ENCODE measurements at places on chromosomes 16 and 17. TPM values are rescaled to one million over a fixed set of nuclear protein-coding genes. Genes with fewer than 3 reads are reported as not detected.

GRCh38 chr16:80107900-80108299 lies 432.9 kb upstream of the DYNLRB2 start:
- DNase-seq = no peak

DNA sequence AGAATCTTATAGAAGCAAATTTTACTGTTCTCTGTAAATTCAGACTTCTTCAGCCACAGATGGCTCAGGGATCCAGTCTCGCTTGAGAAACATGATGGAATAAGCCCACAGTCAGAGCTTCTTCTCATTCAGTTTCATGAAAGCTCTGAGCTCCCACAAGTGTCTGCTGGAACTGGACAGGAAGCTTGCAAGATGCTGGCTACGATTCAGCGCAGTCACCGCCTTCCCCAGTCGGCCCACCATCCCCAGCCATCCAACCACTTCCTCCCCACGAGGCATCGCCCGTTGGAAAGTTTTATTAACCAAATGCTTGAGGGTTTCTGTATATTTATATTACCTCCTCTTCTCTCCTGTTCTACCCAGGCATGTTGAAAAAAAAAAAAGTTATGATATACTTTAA lies 171.7 kb downstream of the ZFHX3 start:
- DNase-seq = peak; percentile 72

- DNase-seq = peak; percentile 70
Measured at GRCh38 chr17:82734987-82735866, at the start of gene FN3K. Gene FN3K, plus strand, starts transcription at chr17:82735615. Its CDS starts 22 bp downstream, at chr17:82735637.

- no peak for DNase-seq
Measured at GRCh38 chr17:2271985-2272702, 31.4 kb downstream of the SMG6 start.

DNA sequence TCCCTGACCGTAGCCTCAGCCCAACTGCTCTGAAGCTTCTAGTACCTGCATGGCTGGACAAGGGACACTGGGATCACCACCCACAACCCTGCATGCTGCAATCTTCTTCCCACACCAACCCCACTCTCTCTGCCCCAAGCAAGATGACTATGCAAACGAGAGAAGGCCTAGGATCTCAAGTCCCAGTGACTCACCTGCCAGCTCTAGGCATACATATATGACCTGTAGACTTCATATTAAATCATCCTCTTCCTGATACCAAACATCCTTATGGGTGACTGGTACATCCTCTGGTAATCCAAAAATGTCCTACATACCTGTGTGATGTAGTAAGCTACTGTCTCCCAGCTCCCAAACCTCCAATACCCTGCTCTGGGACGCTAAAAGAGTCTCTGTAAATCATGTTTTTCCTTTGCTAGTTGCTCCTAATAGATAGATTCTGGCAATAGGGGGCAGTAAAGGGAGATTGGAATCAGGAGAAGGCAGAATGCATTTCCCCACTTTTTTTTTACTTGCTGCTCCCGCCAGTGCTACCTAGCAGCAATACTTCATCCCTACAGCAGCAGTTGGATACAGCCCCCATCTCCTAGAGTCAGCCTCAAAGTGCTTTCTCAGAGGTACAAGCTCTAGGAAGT lies 43.4 kb upstream of the SOX9 start:
- no peak for DNase-seq

DNA sequence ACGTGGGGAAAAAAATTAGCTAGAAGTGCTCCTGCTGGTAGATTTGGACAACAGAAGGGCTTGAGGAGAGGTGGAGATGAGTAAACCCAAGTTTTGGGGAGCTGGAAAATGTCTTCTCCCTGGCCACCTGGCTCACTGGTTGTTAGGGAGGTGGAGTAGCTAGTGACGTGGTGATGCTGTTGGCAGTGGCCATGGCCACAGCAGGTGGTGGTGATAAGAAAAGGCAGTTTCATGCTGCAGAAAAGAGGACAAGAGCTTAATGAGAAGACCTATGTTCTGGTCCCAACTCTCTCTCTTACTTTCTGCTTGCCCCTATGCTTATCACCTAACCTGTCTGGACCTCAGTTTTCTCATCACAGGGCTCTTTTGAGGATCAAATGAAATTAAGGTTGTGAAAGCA lies 223.5 kb upstream of the N4BP1 start:
- DNase-seq = no peak

C16orf74 gene
- 12.0 TPM for total RNA-seq

PLA2G10 gene
- total RNA-seq = not detected

PRSS33 gene
- not detected for total RNA-seq

CRHR1 gene
- not detected for total RNA-seq

PITPNC1 gene
- total RNA-seq = 25.7 TPM

ADAD2 gene
- total RNA-seq = not detected

Data from fibroblast of the aortic adventitia (primary cell).